ENCODE measurements at places on chromosomes 7 and 10. TPM values are rescaled to one million over a fixed set of nuclear protein-coding genes. Genes with fewer than 3 reads are reported as not detected.

DNA sequence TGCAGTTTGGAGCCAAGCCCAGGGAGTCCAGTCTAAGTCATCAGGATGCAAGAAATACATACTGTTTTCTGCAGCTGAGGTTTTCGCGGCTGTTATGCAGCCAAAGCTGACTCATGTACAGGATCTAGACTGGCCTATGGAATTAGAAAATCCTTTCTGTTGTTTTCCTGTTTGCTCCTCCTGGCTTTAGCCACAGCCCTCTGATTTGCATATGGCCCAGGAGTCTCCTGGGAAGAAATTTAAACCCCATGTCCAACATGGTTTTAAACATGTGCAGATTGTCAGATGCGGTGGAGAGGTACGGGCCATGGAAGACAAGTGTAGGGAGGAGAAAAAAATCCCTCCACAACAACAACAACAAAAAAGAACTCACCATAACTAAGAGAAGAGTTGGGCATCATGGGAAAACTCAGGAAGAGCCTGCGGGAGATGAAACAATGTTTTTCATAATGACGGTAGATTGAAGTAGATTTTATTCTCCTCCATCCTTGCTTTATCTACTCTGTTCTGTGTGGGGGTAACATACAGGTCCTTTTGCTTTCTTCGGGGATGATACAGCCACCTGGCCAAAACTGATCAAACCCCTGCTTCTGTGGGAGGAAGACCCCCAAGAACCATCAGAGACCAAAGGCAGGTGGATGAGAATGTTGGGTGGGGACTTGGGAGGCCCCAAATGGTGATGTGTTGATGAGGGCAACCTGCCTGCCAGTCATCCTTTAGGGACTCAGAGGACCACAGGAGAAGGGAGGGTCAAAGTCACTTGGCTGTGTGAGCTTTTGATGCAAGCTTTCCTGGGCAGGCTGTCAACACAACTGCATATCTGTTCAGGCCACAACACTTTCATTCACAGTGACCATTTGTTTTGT lies 29.8 kb upstream of the GNA12 start:
- no peak for DNase-seq

- DNase-seq = no peak
Measured at GRCh38 chr10:95235676-95236067, 41.6 kb downstream of the ACSM6 start.

ZNF92 gene
- 5.9 TPM for total RNA-seq

DNA sequence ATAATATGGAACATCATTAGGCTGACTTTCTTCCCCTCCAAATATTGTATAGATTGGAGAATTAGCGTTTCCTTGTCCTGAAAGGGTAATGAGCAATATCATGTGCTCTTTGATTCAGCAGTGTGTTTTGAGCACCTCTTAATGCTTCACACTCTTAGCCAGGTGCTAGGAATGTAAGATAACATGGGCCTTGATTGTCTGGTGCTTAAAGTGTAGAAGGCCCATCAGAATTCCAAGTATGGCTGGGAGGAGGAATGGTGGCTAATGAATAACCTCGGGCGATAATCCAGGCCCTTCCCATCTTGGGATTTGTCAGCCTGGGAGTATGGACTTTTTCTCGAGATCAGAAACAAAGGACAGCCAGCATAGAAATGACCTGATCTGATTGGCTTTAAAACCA lies 8.6 kb downstream of the TSPAN13 start:
- DNase-seq = peak; percentile 70

DNA sequence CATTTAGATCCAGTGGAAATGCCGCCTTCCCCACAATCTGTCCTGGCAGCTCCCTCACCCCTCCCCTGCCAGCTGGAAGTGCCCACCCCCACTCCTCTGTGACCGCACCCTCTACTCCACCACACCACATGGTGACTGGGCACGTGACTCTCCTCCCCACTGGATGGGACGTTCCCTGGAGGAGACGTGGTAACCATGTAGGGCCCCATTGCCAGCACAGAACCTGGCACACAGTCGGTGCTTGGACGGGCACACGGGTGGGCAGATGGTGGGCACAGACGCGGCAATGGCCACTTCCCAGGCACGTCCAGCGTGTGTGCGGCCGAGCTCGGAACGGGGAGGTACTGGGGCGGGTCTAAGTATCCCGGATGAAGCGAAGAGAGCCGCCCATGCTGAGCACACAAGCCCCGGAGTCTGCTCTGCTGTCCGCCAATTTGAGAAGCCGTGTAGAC lies 245.6 kb downstream of the MAD1L1 start:
- DNase-seq = peak; percentile 44
